ENCODE measurements at places on chromosomes 12 and 14.

DNA sequence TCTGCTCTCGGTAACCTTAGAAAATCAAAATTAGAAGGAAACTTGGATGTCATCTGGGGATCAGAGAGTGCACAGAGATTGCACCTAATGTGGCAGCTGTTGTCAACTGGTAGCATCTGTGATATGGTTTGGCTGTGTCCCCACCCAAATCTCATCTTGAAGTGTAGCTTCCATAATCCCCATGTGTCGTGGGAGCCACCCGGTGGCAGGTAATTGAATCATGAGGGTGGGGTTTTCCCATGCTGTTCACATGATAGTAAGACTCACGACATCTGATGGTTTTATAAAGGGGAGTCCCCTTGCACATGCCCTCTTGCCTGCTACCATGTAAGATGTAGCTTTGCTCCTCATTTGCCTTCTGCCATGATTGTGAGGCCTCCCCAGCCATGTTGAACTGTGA, 127.7 kb upstream of the SRRM4 start:
- no peak for DNase-seq

- no peak for DNase-seq
Observed at GRCh38 chr12:113086249-113087164, 30.0 kb downstream of the DTX1 start.

DNA sequence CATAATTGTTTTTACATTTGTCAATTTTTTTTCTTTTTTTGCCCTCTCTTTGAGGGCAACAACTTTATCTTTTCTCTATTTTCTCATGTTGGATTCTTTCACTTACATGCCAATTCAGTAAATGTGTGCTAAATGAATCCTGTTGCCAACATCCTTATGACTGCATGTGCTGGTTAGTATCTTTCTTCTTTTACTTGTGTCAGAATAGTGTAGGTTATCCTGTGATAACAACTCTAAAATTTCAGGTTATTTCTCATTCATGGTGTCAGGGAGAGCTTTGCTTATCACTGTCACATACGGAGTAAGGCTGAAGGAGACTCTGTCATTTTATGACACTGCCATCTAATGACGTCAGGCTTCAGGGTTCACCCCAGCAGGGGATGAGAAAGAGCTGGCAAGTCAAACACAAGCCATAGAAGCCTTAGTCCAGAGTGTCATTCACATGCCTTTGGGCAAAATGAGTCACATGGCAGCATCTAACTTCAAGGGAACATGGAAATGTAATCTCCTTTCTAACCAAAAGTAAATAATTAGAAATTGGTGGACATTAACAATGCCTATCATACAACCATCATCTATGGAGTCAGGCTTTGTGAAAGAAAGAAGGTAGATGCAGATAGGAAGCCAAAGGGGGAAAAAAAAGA, 242.5 kb upstream of the ATP2B1 start:
- peak; percentile 36 for DNase-seq

- DNase-seq = no peak
Observed at GRCh38 chr14:75373133-75373532, 54.7 kb upstream of the JDP2 start.

- DNase-seq = no peak
Observed at GRCh38 chr12:44627387-44628166, 248.5 kb downstream of the NELL2 start.

DNA sequence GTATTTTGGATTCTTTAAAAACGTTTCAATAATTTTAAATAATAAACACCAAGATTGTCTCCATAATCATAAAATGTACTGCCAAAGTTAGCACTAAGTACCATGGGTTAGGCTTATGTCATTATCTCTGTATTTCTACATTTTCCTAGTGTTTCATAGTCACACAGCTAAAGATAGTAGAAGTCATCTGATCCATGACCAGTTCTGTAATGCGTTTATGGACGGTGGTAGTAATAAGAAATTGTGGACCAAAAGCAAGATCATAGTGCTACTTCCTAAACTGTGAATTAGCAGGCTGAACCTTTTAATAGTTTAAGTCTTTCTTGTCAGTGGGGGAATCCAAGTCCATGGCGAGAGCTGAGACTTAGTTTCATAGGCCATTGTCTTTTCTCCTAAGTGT, 142.1 kb downstream of the AKAP6 start:
- DNase-seq = no peak

All from adipocyte (in vitro differentiated cells).